Activated T-helper 2 cell treated with anti-CD3 and anti-CD28 coated beads, Interferon-gamma antibody, Interleukin-2, Interleukin-4, amounts not matched to agents 10 μg/mL and 5 μg/mL and 100 μg/mL, durations not matched to agents 14 hours and 24 hours and 36 hours (primary cell): ENCODE measurements at places on chromosomes 2 and 18. TPM values are rescaled to one million over a fixed set of nuclear protein-coding genes. Genes with fewer than 3 reads are reported as not detected.

DNA sequence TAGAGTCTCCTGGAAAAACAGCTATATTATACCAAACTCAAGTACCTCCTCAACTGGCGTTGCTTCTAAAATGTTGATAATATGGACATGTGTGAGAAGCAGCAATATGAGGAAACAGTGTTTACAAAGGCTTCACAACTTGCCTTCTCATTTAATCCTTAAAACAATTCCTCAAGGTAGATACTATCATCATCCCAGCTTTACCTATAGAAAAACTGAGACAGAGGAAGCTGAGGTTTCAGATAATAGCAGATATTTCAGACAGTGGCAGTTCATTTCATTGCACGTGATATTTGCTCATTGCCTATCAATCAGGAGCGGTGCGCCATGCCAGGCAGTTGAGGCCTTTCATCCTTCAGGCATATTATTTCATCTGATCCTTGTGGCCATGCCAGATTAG, 8.3 kb downstream of the GALNT5 start:
- no peak overlapping the region for H3K27ac ChIP-seq
- H3K27me3 ChIP-seq = peaks cover 3% of the 10 kb centered on the region
- H3K4me1 ChIP-seq = peaks cover 26% of the 10 kb centered on the region
- H3K4me3 ChIP-seq = no peak overlapping the region
- no peak for DNase-seq

The EML6 gene
- total RNA-seq = 0.23 and 0.25 TPM in 2 replicates

- H3K27ac ChIP-seq = peak overlapping the region; percentile 90
- H3K27me3 ChIP-seq = no peaks in the 10 kb centered on the region
- peaks cover 67% of the 10 kb centered on the region for H3K4me1 ChIP-seq
- peaks cover 93% of the 10 kb centered on the region for H3K36me3 ChIP-seq
- peak overlapping the region; percentile 24 for H3K4me3 ChIP-seq
Observed at GRCh38 chr2:230269715-230270114, 44.2 kb downstream of the SP140 start.

DNA sequence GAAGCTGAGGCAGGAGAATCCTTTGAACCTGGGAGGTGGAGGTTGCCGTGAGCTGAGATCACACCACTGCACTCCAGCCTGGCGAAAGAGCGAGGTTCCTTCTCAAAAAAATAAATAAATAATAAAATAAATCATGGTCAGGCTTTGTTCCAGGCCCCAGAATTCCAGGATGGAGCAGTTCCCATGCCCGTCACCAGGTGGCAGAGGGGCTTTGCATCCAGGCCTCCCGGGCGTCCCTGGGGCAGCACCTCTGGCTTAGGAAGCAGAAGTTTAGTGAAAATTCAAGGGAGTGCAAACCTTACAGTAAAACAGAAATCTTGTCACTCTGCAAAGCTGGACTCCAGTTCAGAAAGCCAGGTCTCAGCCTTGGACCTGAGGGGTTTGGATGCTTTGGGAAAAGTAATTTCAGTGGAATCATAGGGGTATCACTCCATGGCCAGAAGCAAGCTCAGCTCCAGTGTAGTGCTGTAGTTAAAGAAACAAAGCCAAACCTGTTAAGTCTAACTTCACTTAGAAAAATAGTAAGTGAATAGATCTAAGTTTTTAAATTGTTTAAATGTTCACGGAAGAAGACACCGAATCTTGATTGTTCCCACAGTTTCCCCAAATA, 512.7 kb downstream of the CMPK2 start:
- DNase-seq = no peak
- no peak overlapping the region for H3K27ac ChIP-seq
- no peaks in the 10 kb centered on the region for H3K4me1 ChIP-seq
- H3K4me3 ChIP-seq = no peak overlapping the region
- H3K36me3 ChIP-seq = no peaks in the 10 kb centered on the region
- no peaks in the 10 kb centered on the region for H3K27me3 ChIP-seq

GRCh38 chr2:231384109-231384435, 11.4 kb upstream of the B3GNT7 start:
- no peak overlapping the region for H3K4me3 ChIP-seq
- no peak for DNase-seq
- H3K4me1 ChIP-seq = no peaks in the 10 kb centered on the region
- H3K27me3 ChIP-seq = peaks cover 2% of the 10 kb centered on the region
- H3K27ac ChIP-seq = no peak overlapping the region

GRCh38 chr2:72413716-72414115, 266.1 kb upstream of the CYP26B1 start:
- no peak overlapping the region for H3K27ac ChIP-seq
- no peak overlapping the region for H3K4me3 ChIP-seq
- no peaks in the 10 kb centered on the region for H3K4me1 ChIP-seq
- H3K27me3 ChIP-seq = no peaks in the 10 kb centered on the region
- no peaks in the 10 kb centered on the region for H3K36me3 ChIP-seq
